T-helper 1 cell (primary cell): ENCODE measurements at places on chromosomes 3 and 15.

DNA sequence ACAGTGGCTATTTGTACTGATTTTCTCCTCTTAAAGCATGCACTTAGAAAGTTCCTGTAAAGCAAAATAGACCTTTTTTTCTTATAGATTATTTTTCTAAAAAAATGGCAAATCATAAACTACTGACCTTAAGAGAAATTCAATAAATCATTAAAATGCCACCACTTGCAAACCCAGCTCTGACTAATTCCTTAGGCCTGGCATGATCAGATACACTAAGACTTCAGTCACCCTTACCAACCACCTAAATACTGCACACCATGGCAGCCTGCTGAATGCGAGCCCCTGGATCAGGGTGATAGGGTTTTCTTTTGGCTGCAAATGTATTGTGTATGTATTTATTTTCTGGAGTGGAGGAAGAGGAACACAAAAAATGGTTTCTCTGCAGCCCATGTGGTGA is 370.6 kb upstream of the TBL1XR1 start:
- no peak for DNase-seq

- DNase-seq: no peak
Observed at GRCh38 chr15:22806664-22807063, 20.2 kb downstream of the NIPA1 start.

- no peak for DNase-seq
Observed at GRCh38 chr3:174873832-174874657, 14.9 kb downstream of the NAALADL2 start.

DNA sequence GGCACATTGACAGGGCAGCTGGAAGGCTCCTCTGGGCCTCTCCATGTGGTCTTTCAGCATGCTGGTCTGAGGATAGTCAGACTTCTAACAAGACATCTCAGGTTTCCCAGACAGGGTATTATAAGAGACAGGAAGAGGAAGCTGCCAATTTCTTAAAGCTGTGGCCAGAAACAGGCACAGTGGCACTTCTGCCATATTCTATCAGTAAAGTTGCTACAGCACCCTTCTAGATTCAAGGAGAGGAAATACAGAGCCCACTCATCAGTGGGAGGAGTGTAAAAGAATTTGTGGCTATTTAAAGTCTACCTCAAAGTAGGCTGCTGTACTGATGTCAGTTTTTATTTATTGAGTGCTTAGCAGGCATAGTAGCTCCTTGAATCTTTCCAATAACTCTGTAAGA is 55.5 kb downstream of the BTD start:
- no peak for DNase-seq

DNA sequence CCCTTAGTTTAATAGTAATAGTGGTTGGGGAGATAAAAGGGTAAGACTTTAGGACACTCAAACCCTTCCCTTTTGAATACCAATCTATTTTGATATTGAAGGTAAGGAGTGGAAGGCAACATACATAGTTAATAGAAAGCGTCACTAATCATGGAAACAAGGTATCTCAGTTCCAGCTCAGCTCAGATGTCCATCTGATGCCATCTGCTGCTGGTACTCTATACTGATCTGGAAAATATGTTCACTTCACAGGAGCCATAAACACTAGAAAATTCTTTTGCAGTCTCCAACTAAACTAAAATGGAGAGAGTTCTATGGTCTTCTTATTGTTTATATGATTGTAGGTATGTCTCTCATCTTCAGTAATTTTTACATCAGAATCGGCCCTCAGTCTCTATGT is 1777.1 kb downstream of the OTOL1 start:
- DNase-seq: no peak

GRCh38 chr3:70874196-70874595 is 561.8 kb upstream of the MDFIC2 start:
- no peak for DNase-seq

DNA sequence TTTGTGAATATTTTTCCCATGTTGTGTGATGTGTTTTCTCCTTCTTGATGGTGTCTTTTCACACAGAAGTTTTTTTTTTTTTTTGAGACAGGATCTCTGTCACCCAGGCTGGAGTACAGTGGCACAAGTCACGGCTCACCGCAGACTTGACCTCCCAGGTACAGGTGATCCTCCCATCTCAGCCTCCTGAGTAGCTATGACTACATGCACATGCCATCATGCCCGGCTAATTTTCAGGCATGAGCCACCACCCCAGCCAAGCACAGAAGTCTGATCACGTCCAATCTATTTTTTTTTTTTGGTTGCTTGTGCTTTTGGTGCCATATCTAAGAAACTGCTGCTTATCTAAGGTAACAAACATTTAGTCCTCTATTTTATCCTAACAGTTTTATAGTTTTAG is 24.6 kb downstream of the TOMM70 start:
- DNase-seq: no peak

DNA sequence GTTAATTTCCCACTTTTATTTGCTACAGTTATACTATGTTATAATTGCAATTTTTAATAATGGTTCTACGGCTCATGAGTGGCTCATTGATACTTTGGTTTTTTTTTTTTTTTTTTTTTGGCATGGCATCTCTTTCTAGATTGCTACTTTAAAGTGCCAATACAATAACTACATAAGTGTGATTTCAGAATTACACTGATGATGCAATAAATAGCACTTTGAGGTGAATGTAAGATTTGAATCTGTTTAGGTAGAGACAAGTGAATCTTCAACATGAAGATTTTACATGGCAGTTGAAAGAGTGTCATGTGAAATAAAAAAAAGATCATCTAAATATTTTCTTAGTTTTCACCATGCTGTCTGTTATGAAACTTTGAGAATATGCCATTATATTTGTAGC is 75.7 kb downstream of the KBTBD8 start:
- DNase-seq: no peak
